GM12892 (cell line): ENCODE measurements at places on chromosomes 6 and 20.
A peak's percentile ranks its signal among the peaks of the same experiment; 100 is the strongest.

DNA sequence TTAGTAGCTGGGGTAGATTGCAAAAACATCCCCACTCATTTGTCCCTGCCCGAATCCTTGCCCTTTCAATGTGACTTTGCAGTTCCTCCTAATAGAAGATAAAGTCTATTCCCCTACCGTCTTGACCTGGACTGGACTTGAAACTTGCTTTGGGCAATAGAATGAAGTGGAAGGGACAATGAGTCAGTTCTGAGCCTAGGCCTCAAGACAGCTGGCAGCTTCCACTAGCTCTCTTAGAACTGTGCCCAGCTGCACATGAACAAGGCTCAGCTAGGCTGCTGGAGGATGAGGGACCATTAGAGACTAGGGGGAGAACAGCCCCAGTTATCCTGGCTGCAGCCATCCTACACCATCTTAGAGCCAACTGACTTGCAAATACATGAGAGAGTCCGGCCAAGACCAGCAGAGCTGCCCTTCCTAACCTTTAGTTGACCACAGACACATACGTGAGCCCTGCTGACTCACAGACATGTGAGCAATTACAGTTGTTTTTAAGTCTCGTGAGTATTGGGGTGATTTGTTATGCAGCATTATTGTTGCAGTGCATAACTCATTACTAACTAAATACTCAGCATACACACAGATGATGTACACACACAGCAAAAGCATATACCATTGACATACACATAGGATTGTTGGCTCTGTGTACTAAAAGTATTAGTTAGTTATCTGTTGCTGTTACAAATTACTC, 105.5 kb downstream of the DHX35 start:
- no peak for DNase-seq

- DNase-seq, result no peak
Observed at GRCh38 chr6:151842816-151843215, 35.3 kb downstream of the ESR1 start.

DNA sequence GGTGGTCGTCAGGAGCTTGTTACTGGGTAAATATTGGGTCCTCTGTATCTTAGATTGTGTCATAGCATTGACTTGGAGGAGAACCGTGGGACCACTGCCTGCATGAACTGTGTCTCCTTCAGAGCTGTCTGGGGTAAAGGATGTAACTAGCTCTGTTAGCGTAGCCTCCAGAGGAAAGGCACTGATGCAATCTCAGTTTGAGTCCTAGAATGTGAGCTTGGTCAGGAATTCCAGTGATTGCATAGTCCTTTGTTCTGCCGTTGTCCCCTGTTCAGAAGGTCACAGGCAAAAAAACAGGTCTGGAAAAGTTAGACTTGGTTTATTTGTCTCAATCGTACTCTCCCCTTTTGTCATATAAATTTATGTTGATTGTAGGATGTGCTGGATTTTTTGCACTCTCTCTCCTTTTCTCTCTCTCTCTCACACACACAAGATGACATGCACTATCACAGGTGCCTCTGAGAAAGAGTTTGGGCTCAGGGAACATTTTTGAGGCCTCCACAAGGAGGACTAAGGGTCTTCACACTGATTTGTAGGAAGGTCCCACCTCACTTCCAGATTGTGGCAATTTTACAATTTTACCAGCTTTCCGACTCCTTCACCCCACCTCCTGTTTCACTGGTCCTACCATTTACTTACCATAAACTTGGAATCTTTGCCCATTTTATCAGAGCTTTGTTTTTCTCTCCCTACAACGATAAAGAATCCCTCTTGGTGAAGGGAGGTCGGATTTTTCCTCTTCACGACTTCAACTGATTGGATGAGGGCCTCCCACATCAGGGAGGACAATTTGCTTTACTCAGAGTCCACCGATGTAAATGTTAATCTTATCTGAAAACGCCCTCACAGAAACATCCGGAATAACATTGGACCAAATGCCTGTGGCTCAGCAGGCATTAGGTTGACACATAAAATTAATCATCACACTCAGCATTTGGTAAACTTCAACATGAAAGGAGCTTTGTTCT, 7.0 kb upstream of the DACT2 start:
- no peak for DNase-seq

DNA sequence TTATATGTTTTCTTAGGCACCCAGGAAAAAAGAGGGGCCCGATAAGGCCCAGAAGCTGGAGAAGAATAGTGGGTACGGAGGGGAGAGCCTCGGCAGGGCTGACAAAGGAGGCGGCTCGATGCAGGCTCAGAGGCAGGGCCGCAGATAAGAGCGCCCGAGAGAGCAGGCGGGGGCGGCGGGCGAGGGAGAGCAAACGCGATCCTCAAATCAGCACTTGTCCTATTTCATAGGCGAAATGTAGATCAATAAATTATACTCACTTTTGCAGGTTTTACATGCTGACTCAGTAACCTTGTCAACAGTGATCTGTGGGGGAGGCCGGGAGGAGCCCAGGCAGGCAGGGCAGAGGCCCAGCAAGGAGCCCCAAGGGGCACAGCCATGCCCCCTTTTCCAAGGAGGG, 42.6 kb downstream of the GRM4 start:
- DNase-seq, result no peak

DNA sequence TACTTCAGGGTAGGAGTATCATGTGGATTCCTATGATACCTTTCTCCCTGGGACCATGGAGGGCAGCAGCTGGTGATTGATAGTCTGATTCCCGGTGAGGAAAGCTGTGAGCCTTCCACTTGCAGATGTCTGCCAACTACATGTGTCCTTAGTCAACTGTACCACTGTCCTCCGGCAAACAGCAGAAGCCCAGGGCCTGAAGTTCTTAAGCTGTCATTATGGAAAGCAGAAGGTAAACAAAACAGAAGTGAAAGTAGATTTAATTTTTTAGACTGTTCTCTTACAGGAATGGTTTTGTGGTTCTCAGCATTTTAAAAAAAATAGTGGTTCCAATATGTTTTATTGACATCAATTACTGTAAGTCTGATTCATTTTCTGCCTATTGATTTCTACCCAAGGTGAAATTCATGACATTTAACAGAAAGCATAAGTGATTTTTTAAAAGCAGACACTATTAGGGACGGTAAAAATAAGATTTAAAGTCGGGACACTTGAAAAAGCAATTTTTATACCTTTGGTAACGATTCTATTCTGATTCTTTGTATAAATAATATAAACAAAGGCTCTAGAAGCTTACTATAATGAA, 36.6 kb downstream of the PTPN1 start:
- DNase-seq, result no peak

DNA sequence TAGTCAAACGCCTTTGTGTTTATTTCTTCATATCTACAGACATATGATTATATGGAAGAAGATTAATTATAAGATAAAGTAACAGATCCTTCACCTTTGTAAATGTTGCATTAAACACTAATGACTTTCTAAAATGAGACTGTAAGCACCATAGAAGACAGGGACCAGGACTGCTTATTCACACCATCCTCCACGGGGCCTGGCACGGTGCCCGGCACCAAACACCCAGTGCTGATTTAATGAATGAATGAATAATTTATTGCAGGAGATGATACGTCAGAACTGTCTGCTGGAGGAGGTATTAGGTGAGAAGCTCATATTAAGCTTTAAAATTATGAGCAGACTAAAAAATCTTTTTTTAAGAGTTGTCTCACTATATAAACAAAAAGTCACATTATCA, 88.3 kb downstream of the SLX4IP start:
- DNase-seq, result no peak

- no peak for DNase-seq
Observed at GRCh38 chr20:62495749-62496567, 20.2 kb upstream of the GATA5 start.

GRCh38 chr6:35719830-35720733, 16.8 kb upstream of the ARMC12 start:
- peak; percentile 64 for DNase-seq

DNA sequence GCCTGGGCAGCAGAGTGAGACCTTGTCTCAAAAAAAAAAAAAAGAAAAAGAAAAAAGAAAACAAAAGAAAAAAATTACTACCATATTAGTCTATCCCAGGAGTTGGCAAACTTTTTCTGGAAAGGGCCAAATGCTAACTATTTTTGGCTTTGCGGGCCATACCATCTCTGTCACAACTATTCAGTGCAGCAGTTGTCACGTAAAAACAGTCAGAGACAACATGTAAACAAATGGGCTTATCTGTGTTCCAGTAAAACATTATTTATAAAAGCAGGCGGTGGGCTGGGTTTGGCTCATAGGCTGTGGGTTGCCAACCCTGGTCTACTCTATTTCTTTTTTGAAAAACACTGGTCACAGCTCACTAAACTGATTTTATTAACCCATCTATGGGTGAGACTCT, 53.4 kb downstream of the EYA2 start:
- no peak for DNase-seq
